ENCODE measurements at places on chromosomes 4 and X. TPM values are rescaled to one million over a fixed set of nuclear protein-coding genes. Genes with fewer than 3 reads are reported as not detected.
A peak's percentile ranks its signal among the peaks of the same experiment; 100 is the strongest.

GRCh38 chr4:48121180-48121579 is 12.9 kb downstream of the TXK start:
- H3K27me3 ChIP-seq, result no peaks in the 10 kb centered on the region
- no peak for DNase-seq
- peaks cover 4% of the 10 kb centered on the region for H3K36me3 ChIP-seq

DNA sequence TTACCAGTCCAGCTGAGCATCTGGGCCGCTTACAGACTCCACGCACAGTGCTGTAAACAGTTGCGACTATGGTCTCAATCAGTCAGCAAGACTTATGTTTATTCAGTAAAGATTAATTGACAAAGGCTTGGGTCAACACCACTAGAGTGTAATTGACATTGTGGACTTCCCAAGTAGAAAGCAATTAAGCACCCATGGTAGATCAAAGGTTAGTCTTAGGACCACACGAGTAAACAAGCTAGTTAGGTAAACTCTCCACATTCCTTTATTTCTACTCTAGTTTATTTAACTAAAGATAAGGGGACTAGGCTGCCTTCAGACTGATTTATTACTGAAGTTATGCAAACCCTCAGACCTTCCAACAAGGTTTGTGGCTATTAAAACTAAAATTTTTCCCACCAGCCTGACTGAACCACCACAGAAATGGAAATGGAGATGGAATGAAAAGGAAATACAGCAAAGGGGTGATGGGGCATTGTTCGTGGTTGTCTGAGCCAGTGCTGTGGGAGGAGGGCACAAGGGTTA is 44.2 kb downstream of the MTHFD2L start:
- H3K4me3 ChIP-seq, result no peak overlapping the region
- no peak overlapping the region for H3K27ac ChIP-seq
- H3K27me3 ChIP-seq, result no peaks in the 10 kb centered on the region
- peaks cover 20% of the 10 kb centered on the region for H3K4me1 ChIP-seq
- H3K36me3 ChIP-seq, result peaks cover 9% of the 10 kb centered on the region
- no peak for DNase-seq

INTS12 gene
- 11.8 TPM for total RNA-seq

DNA sequence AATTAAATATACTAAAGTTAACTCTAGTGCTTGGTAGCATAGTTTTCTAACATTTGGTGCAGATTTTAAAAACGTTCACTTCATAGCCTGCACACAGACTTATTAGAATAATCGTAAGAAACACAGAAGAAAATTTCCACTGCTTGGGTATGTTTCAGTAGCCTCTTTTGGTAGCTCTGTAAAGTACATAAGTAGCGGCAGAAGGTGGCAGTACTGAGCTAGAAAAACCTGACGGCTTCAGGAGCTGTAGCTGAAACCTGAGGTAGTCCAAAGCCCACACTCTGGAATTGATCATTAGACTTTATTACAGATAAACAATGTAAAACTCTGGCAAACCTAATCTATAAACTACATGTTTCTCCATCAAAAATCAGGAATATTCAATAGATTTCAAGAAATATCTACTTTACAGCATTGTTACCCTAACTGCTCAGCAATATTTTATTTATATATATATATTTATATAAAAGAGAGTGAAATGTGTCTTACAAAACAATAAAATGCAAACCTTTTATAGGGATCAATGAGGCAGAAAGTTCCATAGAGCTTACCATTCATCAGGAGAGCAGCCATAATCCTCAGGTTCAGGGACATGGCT is 88.2 kb downstream of the ATP8A1 start:
- H3K36me3 ChIP-seq, result no peaks in the 10 kb centered on the region
- no peak overlapping the region for H3K27ac ChIP-seq
- no peak overlapping the region for H3K4me3 ChIP-seq
- no peaks in the 10 kb centered on the region for H3K27me3 ChIP-seq

PDHA2 gene
- total RNA-seq, result not detected

CT55 gene
- not detected for total RNA-seq

DNA sequence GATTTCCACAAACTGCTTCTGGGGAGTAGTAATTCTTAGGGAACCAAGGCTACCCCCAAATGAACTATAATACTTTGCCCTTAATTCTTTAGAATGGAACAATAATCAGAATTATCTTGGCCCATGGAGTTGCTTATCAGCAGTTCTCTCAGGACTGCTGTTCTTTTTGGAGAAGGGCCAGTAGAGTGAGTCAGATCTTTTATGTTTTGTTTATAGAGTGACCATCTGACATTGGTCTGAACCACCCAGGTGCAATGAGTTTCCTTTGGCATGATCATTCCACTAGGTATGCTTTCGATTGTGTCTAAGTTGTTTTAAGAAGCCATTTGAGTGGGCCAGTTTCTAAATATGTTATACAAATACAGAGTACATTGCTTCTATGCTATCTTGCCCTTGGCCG is 31.8 kb downstream of the PRRG1 start:
- H3K4me3 ChIP-seq, result no peak overlapping the region
- DNase-seq, result peak; percentile 48
- no peaks in the 10 kb centered on the region for H3K27me3 ChIP-seq
- H3K36me3 ChIP-seq, result no peaks in the 10 kb centered on the region

GPRIN3 gene
- total RNA-seq, result 7.6 TPM

SLAIN2 gene
- 44.1 TPM for total RNA-seq

HS6ST2 gene
- 40.2 TPM for total RNA-seq

DNA sequence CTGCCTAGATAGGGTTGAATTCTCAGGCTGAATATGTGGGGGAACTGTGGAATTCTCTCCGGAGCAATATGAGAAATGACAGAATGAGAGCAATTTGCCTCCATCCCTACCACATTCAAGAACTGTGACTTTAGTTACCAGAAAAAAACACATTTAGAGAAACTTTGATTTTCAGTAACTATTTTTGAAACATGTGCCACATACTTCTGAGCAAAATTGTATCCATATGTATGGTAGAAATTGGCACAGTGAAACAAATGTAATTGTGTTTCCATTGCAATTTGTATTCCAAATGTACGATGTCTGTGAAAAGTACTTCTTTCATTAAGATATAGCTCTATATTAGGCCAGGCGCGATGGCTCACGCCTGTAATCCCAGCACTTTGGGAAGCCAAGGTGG is 5.5 kb upstream of the KLHL8 start:
- no peak for DNase-seq
- no peaks in the 10 kb centered on the region for H3K27me3 ChIP-seq
- no peak overlapping the region for H3K4me3 ChIP-seq
- peaks cover 2% of the 10 kb centered on the region for H3K36me3 ChIP-seq
- H3K4me1 ChIP-seq, result no peaks in the 10 kb centered on the region
- no peak overlapping the region for H3K27ac ChIP-seq

PPP2R3B gene
- total RNA-seq, result 25.4 TPM

DNA sequence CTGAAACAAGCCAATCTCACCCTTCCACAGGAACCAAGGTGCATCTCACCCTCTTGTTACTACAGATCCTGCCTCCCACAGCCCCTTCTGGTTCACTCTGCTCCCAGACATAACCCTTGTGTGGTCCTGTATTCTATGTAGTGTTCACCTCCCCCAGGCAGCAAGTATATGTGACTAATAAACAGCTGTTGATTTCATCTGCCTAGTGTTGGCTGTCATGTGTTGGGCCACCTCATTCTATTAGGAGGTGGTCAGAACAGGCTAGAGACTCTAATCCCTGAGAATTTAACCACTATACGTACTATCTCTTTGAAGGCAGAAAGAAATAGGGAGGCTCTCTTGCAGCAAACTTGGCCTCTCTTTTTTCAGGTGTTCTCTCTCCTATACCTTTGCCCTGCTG is 134.3 kb upstream of the RPL34 start:
- H3K4me1 ChIP-seq, result no peaks in the 10 kb centered on the region
- no peak overlapping the region for H3K4me3 ChIP-seq
- DNase-seq, result no peak

DNA sequence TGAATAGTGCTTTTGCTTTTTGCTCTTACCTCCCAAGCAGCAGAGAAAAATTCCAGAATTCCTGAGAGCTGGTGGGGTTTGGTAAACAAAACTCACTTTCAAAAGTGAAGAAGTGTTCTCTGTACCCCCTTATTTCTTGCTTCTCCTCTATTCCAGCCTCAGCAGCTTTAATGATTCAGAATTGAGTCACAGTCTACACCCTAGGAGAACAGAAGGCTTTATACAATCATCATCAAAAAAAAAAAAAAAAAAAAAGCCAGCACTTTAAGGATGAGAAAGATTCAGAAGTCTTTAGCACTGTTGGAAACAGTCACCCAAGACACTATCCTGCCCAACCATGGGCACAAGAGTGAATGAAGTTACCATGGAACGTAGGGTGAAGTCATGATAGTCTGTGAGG is 1583.1 kb upstream of the PCDH10 start:
- no peaks in the 10 kb centered on the region for H3K27me3 ChIP-seq
- H3K36me3 ChIP-seq, result no peaks in the 10 kb centered on the region
